ENCODE measurements at places on chromosomes 6 and 20.

GRCh38 chr6:16854986-16855385 lies 93.7 kb upstream of the ATXN1 start:
- no peak for DNase-seq

DNA sequence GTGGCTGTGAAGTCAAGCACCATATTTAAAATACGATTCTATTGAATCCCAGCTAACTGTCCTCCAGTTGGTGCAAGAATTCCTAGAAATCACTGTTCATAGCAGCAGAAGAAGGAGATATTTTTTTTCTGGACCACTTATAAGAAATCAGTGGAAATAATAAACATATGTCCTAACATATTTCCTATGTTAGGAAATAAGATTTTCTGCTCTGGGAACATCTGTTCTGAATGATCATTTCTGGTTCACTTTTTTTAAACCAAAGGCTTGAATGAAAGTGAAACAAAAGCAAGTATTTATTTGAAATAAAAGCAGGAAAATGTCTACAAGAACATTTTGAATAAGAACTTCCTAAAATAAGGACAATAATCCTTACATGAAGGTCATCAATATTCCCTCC lies 138.9 kb upstream of the RALGAPA2 start:
- no peak for DNase-seq

DNA sequence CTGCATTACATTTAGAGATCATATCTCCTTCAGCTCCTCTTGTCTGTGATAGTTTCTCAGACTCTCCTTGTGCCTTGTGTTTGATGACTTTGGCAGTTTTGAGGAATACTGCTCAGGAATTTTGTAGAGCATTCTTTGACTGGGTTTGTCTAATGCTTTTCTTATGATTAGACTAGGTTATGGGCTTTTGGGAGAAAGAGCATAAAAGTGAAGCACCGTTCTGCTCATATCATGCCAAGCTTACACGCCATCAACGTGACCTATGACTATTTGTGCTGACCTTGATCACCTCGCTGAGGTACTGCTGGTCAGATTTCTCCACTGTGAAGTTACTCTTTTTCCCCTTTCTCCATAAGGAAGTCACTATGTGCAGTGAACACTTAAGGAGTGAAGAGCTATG lies 256.0 kb downstream of the LY86 start:
- DNase-seq: no peak

DNA sequence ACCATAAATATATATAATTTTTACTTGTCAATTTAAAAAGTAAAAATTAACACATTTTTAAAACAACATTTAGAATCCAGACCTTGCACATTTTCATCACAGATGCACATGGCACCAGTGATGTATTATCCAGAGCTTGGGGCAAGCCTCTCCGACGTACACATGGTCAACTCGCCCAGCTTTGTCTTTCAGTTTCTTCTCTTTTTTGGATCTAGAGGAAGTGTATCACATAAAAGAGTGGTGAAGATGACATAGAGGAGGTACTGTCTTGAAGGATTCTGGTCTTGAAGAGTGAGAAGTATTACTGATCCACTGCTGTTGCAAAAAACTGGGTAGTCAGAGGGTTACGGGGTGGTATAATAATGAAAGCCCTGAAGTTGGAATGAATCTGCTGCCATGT lies 46.9 kb upstream of the TAB2 start:
- DNase-seq: no peak

DNA sequence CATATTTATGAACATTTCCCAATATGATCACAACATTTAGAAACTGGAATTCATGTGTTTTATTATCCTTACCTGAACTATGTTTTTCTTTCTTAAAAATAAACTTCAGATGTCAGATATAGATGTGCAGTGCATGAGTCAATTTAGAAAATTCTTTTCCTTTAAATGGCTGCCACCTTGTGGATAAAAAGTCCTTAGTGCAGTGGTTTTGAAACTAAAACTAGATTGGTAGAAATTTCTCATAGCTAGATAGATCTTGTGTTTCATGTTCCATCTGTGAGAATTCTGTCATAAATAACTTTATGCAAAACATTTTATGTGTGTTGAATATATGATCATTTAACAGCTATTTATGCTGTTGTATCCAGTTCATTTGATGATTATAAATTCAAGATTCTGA lies 134.9 kb downstream of the KLHL32 start:
- DNase-seq: peak; percentile 10

DNA sequence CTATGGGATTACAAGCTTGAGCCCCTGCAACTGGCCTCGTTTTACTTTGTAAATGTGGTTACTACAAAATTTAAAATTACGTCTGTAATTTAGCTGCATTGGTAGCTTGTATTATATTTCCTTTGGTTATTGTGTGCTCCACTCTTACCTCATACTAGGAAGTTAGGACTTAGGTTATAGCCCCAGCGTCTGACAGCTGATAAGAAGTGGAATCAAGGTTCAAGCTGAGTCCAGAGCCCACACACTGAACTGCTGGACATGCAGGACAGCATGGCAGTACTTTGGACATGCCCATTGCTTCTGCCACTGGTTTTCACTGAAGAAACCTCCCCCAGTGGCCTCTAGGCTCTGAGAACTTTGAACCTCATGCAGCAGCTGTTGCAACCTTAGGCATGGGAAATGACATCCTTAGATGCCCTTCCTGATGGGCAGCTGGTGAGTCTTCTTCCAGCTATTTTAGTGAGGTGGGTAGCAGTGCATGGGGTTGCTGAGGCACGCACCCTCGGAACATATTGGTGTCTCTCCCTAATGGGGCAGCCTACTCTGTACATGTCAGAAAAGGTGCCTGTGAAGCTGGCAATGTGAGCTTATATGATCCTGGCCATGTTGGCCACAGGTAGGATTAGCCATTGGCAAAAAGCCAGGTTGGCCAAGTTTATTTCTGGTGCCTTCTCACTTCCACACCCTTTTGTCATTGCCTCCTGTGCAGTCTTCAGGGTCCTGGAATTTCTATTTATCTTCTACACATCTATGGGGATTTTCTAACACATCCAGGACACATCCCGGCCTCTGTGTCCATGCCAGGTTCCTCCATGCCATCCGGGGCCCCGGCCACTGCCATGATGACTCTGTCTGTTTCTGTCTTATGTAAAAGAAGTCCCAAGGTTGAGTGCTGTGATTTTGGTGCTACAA lies 85.3 kb downstream of the CDS2 start:
- DNase-seq: no peak

- no peak for DNase-seq
These were observed 1.5 kb downstream of the PSORS1C1 start for GRCh38 chr6:31115941-31116560.

- no peak for DNase-seq
These were observed 26.5 kb downstream of the PTPRK start for GRCh38 chr6:128493877-128494276.

DNA sequence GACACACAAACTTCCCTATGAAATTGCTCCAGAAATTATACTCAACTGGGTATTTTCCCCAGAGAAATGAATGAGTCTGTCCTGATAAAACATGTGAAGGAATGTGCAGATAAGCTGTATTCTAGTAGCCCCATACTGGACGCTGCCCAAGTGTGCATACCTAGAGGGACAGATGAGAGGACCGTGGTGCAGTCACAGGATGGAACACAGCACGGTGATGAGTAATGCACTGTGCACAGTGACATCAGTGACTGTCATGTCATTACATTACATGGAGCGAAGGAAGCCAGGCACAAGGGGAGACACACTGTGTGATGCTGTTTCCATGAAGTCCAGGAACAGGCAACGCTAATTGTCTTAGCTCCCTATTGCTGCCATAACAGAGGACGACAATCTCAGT lies 155.5 kb downstream of the CDH4 start:
- no peak for DNase-seq

DNA sequence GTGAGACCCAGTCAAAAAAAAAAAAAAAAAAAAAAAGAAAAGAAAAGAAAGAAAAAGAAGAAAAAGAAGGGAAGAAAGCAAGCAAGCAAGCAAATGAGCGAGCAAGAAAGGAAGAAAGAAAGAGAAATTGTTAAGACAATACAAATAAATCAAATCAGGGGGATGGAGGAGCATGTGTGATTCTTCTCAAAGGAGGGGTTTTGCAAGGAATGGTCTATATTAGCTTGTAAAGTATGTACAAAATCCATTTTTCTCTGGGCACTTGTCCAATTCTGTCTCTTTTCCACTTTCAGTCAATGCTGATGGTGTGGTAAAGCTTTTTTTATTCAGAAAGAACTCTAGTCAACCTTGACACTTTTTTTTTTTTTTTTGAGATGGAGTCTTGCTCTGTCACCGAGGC lies 133.7 kb upstream of the TNFAIP3 start:
- DNase-seq: no peak

DNA sequence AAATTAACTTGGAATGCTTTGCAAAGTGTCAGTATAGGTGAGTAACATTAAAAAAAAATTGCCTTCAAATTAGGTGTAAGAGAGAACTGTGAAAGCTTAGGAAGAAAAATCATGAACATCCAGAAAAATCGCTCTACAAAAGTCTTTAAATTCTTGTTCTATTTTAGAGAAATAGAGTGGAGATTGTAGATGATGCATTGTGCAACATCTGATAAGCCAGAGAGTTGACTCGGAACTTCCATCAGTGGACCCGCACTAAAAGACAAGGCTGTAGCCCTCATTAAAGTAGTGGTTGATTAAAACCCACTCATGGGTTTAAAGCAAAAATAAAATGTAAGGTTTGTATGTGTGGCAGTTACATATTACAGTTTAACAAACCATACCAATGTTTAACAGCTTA lies 35.8 kb downstream of the MAP3K4 start:
- no peak for DNase-seq

- no peak for DNase-seq
These were observed 179.4 kb upstream of the JAG1 start for GRCh38 chr20:10853176-10853575.

GRCh38 chr6:151440498-151440897 lies 11.4 kb downstream of the RMND1 start:
- no peak for DNase-seq

- no peak for DNase-seq
These were observed 9.5 kb downstream of the HLA-DRA start for GRCh38 chr6:32449088-32449736.

GRCh38 chr6:143698759-143699429 lies 21.1 kb downstream of the PHACTR2 start:
- no peak for DNase-seq

GRCh38 chr20:62727584-62728027 lies 19.0 kb downstream of the NTSR1 start:
- DNase-seq: no peak

DNA sequence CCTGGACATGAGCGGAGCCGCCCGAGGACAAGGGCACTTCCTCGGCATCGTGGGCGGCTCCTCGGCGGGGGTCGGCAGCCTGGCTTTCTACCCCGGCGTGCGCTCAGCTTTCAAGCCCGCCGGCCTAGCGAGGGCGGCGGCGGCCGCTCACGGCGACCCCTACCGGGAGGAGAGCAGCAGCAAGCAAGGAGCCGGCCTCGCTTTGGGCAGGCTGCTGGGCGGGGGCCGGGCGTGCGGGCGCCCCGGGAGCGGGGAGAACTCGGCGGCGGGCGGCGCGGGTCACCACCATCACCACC lies 6.7 kb downstream of the PRDM13 start:
- DNase-seq: no peak

- no peak for DNase-seq
These were observed 18.5 kb upstream of the FAM184A start for GRCh38 chr6:119096721-119097565.

GRCh38 chr20:62025394-62025793 lies 40.3 kb downstream of the TAF4 start:
- DNase-seq: no peak

GRCh38 chr20:1809131-1809572 lies 86.1 kb upstream of the SIRPA start:
- no peak for DNase-seq

DNA sequence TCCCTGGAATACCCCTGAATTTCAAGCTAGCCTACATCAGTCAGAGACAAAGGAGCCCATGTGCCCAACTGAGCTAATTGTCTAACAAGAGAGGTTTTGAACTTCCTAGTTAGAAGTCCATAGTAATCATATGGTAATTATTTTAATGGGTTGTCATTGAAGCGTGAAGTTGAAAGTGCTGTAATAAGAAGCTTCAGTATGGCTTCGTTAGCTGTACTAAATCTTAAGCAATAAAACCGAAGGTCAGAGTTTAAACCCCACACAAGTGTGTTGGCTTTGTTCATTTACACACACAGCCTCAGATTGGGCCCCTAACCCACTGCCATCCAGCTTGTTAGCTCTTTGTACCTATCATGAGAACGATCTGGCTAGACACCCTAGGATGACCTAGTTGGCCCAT lies 195.6 kb upstream of the RIN2 start:
- DNase-seq: no peak

GRCh38 chr6:145947108-145947720 lies 16.9 kb downstream of the SHPRH start:
- no peak for DNase-seq

DNA sequence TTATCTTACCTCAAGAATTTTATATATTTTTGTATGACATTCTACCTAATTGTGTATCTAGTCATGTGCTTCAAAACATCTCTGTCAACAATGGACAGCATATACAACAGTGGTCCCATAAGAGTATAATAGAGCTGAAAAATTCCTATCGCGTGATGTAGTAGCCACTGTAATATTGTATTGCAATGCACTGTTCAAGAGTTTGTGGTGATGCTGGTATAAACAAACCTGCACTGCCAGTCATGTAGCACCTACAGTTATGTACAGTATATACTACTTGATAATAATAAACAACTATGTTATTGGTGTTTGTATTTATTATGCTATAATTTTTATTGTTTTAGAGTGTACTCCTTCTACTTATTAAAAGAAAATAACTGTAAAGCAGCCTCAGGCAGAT lies 672.7 kb downstream of the CD109 start:
- DNase-seq: no peak

GRCh38 chr6:105882121-105882803 lies 203.9 kb upstream of the PRDM1 start:
- no peak for DNase-seq

- DNase-seq: no peak
These were observed 28.0 kb downstream of the PTPRK start for GRCh38 chr6:128492386-128492785.

DNA sequence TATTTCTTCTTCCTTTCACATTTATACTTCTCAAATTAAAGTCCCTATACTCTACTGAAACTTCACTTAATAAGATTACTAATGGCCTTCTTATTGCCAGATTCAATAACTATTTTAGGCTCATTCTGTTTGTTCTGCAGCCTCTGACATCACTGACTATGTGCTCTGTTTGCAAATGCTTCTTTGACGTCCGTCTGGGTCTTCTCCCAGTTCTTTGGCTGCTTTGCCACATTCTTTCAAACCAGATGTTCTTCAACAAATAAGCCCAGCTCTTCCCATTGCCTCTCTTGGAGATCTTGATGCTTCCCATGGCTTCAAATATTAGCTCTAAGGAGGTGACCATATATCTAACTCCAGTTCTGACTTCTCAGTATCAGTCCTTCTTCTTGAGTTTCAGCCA lies 117.4 kb downstream of the BTBD9 start:
- no peak for DNase-seq

GRCh38 chr6:19873031-19873430 lies 35.9 kb downstream of the ID4 start:
- DNase-seq: no peak
